ENCODE measurements at places on chromosomes 2 and 18.

DNA sequence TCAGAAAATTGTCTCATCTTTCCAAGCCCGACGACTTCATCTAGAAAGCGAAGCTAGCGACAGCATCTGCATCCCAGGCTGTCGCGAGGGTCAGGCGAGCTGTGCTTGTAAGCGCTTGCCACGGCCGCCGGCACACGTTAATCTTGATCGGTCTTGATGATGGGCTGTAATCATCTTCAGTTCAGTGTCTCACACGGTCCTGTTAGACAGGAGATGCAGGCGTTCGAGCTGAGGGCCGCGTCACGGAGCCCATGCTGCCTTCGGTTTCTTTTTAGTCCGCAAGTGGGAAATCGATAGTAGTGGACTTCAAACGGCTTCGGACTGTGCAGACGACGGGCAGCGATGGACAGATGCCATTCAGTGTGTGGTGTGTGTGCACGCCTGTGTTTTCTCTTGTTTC, 43.6 kb downstream of the ADI1 start:
- no peak for DNase-seq

DNA sequence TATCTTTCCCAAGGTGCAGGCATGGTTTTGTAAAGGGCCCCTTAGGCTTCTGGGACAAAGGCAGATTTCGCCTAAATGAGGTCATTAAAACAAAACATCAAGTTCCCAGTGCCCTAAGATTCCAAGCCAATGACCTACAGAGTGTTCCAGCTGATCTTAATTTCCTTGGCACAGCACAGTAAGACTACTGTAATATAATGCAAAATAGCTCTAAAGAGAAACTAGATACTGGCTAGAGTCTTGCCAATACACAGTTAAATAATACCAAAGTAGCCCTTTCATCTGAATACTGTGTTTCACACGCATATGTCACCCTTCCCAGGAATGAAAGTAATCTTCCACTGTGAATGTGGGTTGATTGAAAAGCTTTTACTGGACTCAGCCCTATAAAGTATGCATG, 14.7 kb downstream of the GRB14 start:
- no peak for DNase-seq

DNA sequence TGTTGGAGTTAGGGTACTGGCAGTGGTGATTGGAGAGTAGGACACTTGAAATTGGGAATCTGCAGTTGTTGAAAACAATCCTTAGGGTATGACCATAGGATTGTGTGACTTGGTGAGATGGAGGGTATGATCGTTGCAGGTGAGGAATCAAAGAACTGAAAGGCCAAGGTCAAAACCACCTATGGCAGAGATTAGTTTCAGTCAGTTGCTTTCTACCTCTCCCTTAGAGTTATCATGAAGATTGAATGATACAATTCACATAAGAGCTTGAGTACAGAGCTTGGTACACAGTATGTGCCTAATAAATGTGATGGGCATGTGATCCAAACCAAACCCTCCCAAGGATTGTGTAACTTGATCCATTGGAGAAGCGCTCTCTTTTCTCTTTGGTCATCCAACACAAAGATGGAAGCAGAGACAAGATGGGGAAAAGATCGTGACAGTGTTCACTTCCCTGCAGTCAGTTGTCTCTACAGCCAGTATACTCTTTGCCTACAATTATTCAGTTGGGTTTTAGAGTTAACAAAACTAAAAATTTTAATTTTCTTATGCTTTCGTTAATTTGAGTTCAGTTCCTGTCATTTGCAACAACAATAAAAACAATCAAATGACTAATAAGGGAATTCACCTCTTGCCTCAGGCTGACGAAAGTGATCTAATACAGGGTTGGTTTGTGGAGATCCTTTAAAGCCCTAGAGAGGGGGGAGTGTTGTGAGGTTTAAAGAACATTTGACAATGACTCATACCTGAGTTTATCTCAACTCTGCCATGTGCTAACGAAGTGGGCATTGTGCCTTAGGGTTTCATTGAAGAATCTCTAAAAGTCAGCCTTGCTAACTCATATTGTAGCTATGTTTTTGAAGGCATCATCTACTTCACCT, 14.8 kb upstream of the SMAD2 start:
- DNase-seq = no peak

DNA sequence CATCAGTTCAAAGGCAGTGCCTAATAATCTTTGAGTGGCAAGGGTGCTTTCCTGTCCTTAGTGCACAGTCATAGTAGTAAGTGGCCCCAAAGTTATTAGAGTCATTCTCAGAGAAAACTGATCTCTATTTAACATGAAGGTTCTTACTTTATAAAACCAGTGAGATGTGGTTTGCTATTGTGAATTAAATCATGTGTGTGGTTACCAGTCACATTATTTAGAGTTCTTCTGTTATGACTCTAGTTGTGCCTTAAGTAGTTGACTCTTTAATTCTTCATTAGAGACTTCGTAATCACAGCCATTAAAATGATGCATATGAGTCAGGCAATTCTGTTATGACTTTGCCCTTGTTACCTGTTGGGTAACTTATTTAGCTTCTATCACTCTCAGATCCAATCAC, 1392.9 kb upstream of the ACVR2A start:
- DNase-seq = no peak

DNA sequence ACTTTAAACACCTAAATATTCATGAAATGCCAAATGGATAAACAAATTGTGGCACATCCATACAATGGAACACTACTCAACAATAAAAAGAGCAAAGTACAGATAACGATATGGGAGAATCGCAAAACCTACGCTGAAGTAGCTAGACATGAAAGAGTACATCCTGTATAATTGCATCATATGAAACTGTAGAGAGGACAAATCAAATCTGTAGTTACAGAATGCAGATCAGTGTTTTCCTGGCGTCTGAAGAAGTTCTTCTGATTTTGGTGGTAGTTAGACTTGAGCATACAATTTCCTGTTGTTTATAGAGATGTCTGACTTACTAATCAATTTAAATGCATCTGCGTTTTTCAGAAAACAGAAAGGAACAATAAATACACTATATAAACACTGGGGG, 394.4 kb downstream of the SOCS6 start:
- no peak for DNase-seq

- peak; percentile 74 for DNase-seq
These were observed 44.3 kb upstream of the RAB6C start for GRCh38 chr2:129935118-129935517.

DNA sequence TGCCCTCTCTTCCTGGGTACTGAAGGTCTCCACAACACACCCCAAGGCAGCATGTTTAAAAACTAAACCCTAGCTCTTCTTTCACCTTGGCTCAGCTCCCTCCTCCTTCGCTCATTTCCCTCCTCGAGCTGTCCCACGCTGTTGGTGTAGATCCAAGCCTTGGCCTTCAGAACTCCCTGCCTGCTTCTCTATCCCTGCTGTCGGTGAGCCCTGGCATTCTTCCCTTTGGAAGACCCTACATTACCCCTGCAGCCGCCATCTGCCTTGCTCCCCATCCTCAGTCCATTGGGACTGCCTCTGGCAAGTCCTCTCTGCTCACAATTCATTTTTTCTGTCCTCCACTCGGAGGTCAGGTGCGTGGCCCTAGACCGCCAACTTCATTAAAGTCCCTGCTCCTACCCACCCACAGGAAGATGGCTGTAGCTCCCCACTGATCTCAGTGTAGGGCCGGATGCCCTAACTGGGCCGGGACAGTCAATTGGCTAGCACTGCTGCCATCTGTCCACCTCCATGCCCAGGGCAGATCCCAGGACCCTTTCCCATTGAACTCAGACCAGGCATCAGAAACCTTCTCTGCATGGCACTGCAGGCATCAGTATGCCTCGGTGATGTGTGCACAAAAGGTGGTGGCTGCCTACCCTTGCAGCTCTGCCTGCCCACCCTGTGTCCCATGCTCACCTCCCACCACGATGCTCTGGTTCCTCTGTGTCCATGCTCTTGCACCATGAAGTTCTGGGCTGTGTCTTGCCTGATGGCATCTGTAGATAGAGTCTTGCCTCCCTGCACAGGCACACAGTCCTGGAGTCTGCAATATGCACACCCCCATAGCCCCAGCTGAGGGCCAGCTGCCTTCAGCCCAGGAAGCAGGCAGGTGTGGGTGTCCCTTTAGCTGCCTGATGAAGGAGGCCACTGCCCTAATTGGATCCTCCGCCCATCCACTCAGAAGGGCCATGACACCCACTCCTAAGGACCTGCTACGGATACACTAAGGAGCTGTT, 5.7 kb downstream of the AMER3 start:
- peak; percentile 42 for DNase-seq

- DNase-seq = no peak
These were observed 252.0 kb upstream of the SP5 start for GRCh38 chr2:170463206-170463537.

GRCh38 chr2:13545320-13545719, 828.6 kb downstream of the TRIB2 start:
- no peak for DNase-seq

- DNase-seq = no peak
These were observed 807.0 kb downstream of the SLC4A3 start for GRCh38 chr2:220434385-220434784.

DNA sequence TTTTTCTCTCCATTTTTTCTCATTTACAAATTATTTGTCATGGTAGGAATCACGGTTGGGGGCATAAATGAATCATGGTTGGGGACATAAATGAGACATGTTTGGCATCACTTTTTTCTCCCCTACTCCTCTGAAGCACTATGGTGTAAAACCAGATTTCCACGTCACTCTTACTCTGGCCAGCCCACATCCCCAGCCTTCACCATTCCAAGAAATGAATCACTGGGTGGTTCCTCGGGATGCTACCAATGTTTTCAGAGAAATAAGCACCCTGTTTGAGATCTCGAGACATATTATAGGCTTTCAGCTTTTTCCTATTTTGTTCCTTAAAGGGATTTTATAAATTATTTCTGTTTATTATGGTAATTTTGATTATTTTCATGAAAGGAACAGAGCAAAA, 155.0 kb upstream of the SLC8A1 start:
- no peak for DNase-seq

GRCh38 chr2:240390091-240391073, 45.1 kb upstream of the GPC1 start:
- DNase-seq = peak; percentile 49

DNA sequence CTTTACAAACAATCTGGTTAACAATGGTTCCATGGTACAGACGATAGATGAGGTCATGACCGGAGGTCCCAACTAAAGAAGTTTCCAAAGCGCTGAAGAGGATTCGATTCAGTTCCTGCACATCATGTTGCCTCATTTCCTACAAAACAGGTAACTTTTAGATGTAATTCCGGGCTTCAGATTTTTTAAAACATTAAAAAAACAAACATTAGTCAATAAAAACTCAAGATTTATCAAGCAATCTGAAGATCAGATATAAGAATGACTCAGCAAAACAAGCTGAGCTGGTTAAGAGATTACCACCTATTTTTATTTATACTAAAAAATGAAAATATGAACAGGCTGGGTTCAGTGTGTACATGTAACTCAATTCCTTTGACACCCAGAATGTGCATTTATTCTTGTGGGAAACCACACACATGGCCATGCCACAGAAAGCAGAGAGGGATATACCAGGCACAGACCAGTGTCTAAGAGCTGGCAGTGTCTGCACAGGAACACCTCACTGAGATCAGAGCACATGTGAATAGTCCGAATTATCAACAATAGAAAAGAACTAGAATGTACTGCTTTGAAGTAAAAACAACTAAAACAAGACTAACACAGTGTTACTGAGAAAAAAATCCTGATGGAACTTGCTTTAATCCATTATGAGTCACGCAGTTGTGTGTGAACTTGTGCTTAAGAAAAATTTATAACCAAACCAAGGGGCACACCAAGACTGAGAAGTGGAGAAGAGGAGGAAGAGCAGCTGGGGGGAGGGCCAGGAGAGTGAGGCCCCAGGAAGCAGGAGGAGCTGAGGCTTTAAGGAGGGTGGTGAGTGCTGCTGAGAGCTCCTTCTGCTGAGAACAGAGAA, 9.5 kb downstream of the USP40 start:
- no peak for DNase-seq

DNA sequence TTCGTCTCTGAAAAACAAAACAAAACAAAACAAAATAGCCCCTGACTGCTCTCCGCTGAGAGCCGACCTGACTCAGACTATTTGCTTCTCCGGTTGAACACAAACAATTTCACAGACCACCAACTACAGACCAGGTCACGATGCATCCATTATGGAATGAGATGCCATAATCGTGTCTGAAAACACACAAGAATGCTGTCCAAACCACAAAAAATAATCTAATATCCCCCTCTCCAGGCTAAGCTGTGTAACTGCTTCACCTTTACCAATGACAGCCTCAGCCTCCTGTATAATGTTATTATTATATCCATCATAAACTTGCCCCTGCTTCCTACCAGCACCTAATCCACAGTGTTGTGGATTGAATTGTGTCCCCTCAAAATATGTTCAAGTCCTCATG, 114.7 kb downstream of the DNAH6 start:
- no peak for DNase-seq

DNA sequence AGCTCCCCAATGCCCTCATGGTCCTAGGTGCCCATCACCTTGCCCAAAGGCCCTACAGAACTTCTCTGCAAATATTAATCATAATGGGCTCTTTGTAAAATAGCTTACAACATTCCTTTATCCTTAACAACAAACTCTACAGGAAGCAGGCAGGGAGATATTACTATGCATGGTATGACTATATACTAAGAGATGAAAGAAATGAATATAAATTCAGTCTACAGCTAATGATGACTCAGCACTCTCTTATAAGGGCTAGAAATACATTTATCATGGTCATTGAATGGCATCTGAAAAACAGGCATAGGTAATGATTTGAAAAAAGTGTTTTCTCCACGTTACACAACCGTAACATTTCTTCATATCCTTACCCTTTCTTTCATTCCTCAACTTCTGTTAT, 254.8 kb upstream of the DSEL start:
- no peak for DNase-seq

GRCh38 chr2:14125624-14126293, 506.8 kb upstream of the LRATD1 start:
- DNase-seq = no peak

DNA sequence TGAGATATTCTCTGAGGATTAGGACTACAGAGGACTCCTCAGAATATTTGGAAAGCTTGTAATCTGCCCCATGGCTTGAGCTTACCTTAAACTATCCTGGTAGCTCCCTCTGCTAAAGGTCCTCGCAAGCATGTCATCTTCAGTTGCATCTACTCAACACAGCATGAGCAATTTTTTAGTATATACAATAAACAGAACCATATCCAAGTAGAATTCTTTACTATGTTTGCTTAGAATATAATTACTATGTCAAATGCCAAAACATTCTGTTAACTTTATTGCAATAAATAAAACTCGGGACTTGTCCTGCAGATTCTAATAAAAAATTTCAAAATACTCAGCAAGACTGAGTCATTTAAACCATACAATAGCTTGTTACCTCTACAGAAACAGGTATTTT, 62.8 kb downstream of the ABCB11 start:
- no peak for DNase-seq
